WTC11 (cell line): ENCODE measurements at places on chromosomes 1 and 21.

GRCh38 chr1:46523496-46524353, 27.7 kb downstream of the KNCN start:
- DNase-seq, result no peak

- DNase-seq, result no peak
Measured at GRCh38 chr1:201793306-201793925, 35.5 kb upstream of the IPO9 start.

DNA sequence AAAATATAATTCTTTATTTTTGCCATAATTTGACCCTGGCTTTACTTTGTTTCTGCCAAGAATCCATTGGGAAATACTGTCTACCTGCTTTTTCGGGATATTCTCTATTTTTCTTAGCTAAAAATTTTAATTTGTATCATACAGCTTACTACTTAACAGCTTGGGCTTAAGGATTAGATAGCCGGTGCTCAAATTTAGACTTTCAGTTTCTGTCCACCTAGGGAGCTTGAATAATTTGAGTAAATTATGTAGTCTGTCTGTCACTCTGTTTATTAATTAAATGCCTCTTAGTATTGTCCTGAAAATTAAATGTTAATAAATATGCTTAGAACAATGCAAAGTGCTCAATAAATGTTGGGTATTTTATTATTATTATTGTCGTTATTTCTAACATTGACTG, 6.7 kb downstream of the SYCP1 start:
- no peak for DNase-seq

- DNase-seq, result no peak
Measured at GRCh38 chr1:175062339-175062738, 5.3 kb upstream of the TNN start.

GRCh38 chr1:1776672-1777582, 1.3 kb downstream of the NADK start:
- no peak for DNase-seq

DNA sequence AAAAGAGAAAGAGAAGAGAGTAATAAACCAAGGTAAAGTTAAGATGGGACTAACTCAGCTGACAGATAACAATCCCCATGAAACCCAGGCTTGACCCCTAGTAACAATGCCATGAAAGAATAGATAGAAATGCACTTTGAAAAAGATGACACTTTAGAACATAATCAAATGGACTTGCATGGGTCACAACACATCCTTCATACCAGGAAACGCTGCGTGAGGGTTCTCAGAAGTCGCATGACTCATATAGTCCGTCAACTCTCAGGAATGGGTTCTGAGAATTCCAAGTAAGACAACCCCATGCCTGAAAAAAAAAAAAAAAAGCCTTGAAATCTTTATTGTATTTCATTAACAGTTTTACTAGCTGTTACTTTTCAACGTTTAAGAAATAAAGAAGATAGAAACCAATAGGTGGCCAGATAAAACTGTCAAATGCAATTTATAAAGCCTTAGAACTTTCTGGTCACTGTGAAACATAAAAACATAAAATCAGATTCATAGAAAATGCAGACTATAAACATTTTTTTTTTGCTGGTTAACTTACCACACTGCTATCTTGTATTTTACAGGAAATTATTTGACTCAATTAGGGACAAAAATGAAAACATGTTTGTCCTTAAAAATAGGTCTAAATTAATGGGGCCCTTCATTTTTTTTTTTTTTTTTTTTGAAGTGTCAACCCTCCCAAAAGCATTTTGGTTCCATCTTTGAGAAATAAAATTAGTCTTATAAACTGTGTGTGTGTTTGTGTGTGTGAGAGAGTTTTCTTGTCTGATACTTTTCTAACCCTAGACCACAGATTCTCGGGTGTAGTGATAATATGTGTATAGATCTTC, 202.1 kb downstream of the NCAM2 start:
- no peak for DNase-seq

DNA sequence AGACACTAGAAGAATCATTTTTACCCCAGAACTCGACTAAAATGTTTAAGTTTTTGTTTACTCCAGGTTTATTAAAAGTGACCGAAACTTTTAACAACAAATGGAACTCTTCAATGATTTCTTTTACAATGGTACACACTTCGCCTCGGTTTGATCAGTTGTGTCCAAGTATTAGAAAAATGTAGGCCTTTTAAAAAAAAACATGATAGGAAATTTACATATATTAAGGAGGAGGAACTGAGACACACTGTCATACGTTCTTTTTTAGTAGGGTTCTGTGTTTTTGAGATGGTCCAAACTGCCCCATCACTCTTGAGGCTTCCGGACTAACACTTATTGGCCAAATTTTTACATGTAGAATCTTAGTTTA, 1.3 kb downstream of the PRDM2 start:
- no peak for DNase-seq

- DNase-seq, result no peak
Measured at GRCh38 chr1:104156738-104157137, 407.0 kb downstream of the AMY1C start.

GRCh38 chr1:206821493-206821892, 43.9 kb upstream of the IL20 start:
- DNase-seq, result no peak

- no peak for DNase-seq
Measured at GRCh38 chr1:241270016-241270415, 87.0 kb downstream of the RGS7 start.

GRCh38 chr1:29793653-29794348, 557.5 kb downstream of the PTPRU start:
- DNase-seq, result no peak

- no peak for DNase-seq
Measured at GRCh38 chr1:54096877-54097240, 43.5 kb downstream of the TCEANC2 start.

GRCh38 chr1:49052102-49052501, 275.4 kb upstream of the BEND5 start:
- DNase-seq, result no peak

DNA sequence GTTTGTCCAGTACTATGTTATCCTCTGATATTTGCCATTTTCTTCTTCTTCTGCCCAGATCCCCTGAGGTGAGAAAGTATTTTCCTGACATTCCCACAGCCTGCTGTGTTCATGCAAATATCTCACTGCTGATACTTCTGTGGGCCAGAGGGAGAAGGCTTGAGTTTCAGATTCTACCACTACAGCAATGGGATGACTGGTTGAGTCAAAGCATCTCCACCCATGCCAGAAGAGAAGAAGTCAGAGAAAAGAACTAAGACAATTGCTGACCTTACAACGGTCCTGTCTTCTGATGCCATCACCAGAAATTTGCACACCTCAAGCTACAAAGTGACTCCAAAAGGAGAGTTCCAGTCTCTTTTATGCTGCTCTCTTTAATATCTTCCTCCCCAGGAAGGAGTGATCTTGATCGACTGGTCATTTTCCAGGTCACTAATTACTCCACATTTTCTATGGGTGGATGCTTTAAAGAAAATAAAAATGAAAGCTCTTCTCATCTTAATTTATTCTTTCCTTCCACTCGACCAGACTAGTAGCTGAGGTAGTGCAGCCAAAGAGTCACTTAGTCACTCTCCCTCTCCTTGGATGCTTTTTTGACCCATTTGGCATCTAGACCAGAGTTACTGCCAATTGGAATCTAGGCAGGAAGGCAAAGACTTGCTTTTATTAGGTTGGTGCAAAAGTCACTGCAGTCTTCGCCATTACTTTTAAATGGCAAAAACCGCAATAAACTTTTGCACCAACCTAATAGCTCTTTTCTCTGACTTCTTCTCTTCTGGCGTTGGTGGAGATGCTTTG, 195.1 kb downstream of the PTPRC start:
- no peak for DNase-seq

DNA sequence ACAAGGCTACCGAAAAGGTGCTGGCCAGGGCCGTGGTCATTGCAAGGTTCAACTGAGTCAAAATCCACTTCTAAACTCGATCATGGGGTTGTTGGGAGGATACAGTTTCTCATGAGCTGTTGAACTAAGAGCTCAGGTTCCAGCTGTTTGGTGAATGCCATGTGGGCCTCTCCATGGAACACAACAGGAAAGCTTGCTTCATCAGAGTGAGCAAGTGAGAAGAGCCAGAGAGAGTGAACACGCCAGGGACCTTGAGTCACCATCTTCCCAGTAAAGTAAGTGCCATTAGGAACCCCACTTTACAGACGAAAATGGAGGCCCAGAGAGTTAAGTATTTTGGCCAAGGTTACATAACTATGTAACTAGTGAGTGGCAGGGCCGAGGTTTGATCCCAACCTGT, 475.1 kb upstream of the VAMP3 start:
- DNase-seq, result no peak

DNA sequence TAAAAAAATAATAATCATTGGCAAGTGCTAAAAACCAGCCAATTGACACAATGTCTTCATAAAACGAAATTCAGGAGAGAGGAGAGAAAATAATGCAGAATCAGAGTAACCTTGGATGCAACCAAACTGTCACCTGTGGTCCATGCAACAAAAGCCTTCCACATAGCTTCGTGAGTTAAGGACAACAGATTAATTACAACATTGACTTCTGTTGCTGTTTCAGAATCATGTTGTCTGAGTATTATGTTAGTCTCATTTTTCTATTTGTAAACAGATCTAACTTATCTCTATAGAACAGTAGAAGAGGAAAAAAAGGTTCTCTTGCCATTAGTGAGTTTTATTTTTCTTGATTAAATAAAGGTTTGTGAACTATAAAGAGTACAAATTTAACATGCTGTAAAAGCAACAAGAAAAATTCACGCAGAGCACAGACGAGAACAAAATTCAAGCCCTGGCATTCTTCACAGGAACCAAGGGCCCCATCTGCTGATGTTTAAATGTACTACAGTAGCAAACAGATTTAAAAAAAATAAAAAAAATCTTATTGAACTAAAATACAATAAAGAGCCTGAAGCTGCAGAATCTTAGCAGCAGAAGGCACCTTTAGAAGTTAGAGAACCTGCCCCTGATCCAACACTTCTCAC, 381.1 kb upstream of the PKN2 start:
- DNase-seq, result no peak

DNA sequence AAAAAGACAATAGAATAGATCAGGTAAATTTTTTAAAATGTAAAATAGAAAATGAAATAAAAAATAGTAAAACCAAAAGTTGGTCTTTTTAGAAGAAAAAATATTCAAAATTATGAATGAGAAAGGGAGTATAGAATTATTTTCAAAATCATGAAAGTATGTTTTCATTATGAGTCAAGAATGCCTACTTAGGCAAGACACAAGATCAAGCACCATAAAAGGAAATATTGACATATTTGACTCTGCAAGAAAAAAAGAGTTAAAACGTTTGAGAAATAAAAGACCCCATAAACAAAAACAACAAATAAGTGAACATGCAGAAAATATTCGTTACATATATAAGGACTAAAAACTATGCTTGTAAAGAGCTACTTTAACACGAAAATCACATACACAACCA, 4.8 kb upstream of the COX20 start:
- no peak for DNase-seq

- DNase-seq, result peak; percentile 33
Measured at GRCh38 chr1:41578712-41579335, 94.3 kb upstream of the EDN2 start.

- DNase-seq, result no peak
Measured at GRCh38 chr1:181469829-181470228, 13.5 kb upstream of the CACNA1E start.

DNA sequence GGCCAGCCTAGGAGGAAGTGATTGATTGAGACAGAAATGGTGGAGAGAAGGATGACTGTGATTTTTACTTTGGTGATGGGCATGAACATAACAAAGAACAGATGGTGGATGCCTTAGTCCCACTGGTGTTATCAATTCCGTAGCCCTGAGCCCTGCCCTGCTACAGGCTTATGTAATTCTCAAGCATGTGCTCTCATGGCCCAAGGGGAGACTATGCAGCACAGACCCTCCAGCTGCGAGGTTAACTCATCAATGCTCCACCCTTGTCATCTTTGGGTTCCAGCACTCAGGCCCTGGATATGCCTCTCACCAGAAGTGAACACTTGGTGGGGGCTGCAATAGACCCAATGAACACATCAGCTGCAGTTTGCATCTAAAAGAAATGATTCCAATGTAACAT, 62.7 kb upstream of the LRRC8D start:
- DNase-seq, result no peak

- no peak for DNase-seq
Measured at GRCh38 chr1:229031481-229032341, 239.2 kb upstream of the RAB4A start.

- no peak for DNase-seq
Measured at GRCh38 chr1:160244209-160244608, 18.1 kb downstream of the DCAF8 start.

DNA sequence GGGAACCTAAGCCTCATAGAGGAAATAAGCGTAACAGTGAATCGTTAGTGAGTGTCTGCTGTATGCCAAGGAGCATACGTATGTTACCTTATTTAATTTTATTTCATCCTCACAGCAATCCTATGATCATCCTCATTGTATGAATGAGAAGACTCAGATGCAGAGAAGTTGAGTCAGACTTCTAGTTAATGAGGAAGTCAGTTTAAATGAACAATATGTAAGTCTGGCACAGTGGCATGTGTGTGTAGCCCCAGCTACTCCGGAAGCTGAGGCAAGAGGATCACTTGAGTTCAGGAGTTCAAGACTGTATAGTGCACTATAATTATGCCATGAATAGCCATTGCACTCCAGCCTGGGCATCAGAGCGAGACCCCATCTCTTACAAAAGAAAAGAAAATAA, 148.0 kb downstream of the ZZZ3 start:
- DNase-seq, result no peak

DNA sequence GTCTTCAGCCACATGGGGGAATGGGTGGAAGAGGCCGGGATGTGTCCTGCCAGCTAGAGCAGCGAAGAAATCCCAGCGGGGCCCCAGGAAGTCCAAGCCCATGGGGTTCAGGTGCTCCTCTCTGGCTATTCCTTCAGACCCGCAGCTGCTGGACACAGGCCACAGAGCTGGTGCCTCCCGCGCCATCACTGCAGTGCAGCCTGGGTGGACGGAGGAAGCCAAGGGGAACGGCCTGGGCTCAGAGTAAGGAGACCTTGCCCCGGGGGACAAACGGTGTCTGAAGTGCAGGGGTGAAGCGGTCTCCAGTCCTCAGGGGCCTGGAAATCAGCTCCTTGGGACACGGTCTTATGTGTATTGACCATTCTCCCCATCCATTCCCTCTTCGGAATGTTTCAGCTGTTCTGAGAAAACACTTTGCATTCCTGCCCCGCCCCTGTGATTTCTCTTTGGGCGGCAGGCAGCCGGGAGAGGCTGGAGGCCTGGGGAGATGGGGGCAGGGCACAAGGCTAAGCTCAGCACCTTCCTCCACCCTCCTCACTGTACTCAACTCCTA, 18.4 kb downstream of the MTHFR start:
- DNase-seq, result peak; percentile 68

DNA sequence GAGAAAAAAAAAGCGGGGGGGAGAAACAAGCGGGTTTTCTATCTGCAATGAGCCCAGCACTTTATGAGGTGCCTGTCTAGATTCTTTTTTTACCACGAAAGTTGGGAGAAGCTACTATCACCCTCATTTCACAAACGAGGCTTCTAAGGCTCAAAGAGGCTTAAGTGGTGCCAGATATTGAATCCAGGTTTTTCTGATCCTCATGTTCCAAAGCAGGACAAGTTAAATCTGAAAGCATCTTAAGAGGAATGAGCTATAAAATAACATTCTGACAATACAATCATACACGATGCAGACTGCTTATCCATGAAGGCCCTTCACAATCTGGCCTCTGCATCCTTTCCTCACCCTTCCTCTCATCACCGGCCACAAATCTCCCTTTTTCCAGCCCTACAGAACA, 549.1 kb downstream of the SMYD3 start:
- no peak for DNase-seq

- no peak for DNase-seq
Measured at GRCh38 chr1:245915406-245915805, 591.7 kb downstream of the SMYD3 start.
